ENCODE measurements at places on chromosomes 7 and 10.

DNA sequence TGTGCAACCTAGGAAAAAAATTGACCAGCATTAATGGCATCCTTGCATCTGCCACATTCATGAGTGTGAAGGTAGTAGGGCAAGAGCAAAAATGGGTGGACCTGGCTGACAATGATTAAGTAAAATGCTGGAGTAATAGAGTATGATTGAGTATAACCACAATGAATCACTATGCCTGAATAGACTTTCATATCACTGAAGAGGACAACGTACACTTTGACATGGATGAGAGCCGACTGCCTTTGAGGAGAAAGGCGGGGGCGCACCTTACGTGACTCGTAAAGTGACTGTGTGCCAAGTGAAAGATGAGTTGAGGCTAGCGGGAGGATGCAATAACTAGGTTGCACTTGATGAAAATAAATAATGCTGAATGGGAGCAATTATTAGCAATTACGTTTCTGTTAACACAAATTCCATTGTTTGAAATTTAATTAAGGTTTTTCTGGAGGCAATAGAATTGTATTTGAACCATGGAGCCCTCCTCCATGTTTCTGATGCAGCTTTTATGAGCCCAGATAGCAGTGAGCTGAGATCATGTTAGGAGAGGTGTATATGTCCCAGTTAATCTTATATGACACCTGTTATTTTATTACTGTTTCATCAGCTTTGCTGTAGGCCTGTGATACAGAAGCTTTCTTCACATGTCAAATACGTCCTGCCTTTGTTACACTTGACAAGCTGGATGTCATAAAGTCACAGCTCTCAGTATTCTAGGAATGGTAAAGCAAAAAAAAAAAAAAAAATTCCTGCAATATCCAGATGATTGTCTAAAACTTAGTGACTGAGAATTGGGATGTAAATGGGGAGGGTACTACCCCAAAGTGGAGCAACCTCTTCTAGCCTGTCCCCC is 596.5 kb downstream of the NXPH1 start:
- DNase-seq, result no peak

GRCh38 chr10:102231357-102232318 is 5.5 kb downstream of the ELOVL3 start:
- no peak for DNase-seq

GRCh38 chr10:101228153-101228965 is 904 bp downstream of the LBX1 start:
- DNase-seq, result no peak

GRCh38 chr7:41882256-41882655 is 179.4 kb upstream of the INHBA start:
- DNase-seq, result no peak

DNA sequence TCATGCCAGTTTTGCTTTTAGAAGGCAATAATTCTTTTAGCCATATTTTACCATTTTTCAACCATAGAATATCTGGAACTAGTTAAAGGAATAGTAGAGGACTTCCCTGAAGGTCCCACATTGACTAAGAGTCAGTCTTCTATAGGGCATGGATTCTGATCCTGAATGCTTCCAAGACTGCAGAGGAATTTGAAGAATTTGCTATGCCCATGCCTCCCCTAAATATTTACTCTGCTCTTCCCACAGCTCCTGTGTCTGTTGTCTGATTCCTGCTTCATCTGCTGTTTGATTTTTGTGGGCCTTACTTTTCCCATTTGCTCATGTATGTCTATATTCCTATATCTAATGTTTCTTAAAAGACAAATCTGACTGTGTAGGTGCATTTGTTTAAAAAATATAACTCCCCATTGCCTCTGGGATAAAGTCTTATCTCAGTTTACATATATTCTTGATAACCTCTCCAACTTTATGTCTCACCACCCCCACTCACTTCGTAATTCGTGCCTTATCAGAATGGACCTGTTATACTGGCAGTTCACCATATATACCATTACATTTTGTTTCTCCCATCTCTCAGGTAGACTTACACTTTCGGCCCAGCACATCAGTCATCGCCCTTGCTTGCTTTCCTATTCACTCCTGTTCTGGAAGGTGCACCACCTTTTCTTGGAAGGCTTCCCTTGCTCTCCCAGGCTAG is 33.9 kb downstream of the LRRC4 start:
- no peak for DNase-seq

- DNase-seq, result no peak
Observed at GRCh38 chr10:71472912-71473311, 76.2 kb downstream of the CDH23 start.

- no peak for DNase-seq
Observed at GRCh38 chr10:127552446-127552845, 3.3 kb downstream of the NPS start.

DNA sequence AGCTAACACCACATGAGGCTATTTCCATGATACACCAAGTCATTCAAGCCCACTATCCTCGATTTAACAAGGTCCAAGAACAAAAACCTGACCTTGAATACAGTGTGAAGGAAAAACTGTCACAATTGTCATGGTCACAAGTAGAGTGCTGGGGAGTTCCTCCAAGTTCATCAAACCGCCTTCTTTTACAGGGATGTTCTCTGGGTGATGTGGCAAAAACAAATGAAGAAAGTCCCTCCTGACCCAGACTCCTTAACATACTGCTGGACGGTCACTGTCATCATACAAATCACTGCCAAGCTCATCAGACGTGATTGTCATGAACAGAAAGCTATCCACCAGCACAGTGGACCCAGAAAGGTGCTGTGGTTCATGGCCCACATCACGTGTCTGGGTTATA is 28.9 kb downstream of the HIPK2 start:
- no peak for DNase-seq

DNA sequence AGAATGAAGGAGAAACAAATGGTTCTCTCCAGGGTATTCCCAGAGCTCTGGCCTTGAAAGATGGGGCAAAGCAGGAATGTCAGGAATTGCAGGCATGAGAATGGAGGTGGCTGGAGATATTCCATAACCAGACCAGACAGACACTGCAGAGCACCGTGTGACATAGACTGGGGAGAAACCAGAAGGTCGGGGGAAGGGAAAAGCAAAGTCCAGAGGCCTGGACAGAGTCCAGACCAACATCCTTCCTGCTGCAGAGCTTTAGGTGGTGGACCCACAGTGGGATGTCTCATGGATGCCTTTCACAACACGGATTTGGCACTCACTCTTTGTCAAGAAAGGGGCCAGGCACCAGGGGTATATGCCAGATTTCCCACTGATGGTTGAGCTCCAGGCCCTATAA is 177.2 kb upstream of the INHBA start:
- no peak for DNase-seq

DNA sequence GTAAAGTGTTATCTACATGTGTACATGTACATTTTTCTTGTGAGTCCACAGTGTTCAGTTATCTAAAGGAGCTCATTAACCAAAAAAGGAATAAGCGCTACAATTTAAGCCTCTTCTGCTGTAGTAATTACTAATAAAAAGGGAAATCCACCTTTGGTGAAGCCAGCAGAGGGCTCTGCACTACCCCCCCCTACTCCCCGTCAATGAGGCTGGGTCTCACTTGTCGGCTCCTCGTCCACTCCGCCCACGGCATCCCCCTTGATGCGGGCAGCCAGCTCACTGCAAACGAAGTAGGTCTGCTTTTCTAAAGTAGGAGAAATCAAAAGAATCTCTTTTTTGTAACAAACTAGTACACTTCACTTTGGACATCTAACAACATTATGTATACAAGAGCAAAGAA is 4.7 kb upstream of the WASHC2A start:
- DNase-seq, result no peak

GRCh38 chr10:25142116-25142864 is 32.5 kb upstream of the GPR158 start:
- no peak for DNase-seq

DNA sequence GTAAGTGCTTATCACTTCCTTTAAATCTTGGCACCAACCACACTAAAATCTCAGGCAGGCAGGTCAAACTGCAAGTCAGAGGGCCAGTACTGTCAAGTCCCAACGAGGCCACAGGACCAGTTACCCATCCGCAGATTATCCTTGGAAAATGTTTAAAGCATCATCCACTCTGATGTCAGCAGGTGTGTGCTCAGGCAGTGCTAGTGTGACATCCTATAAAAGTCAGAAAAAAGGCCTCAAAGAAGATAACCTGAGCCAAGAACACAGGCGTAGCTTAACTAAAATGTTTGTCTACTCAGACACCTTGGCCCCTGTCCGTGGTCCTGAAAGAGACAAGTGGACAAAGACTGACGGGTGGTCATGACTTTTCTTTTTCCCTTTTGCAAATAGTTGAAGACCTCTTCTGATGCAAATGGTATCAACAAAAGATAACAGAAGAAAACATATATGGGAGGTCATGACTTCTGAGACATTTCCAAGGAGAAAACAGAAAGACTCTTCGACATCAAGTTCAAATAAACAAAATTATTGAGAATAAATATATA is 309.3 kb downstream of the KCNMA1 start:
- no peak for DNase-seq

- no peak for DNase-seq
Observed at GRCh38 chr10:94131885-94132284, 138.2 kb downstream of the PLCE1 start.

DNA sequence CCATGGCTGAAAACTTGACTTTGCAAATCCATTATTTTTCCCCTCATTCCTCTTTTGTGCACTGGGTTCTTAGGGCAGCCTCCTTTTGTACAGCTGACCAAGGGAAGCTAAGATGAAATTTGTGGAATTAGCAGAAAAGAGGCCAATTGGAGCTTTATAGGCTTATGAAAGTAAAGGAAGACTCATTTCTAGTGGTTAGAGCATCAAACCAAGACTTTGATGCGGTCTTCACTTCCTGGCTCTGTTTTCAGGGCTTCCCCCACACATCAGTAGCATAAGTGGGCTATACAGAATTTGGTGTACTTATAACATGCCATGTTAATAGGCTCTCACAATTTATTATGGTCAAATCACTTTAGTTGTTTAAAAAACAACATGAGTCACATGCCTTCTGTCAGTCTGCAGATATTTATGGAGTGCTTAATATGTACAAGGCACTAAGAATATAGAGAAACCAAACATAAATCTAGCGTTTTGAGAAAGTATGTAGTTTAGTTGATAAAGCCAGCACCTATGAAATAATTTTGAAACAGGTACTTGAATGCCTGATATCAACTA is 5.7 kb downstream of the AUTS2 start:
- DNase-seq, result no peak

GRCh38 chr7:30433082-30433481 is 45.5 kb downstream of the NOD1 start:
- DNase-seq, result no peak

GRCh38 chr7:48454750-48455192 is 283.5 kb downstream of the ABCA13 start:
- no peak for DNase-seq

DNA sequence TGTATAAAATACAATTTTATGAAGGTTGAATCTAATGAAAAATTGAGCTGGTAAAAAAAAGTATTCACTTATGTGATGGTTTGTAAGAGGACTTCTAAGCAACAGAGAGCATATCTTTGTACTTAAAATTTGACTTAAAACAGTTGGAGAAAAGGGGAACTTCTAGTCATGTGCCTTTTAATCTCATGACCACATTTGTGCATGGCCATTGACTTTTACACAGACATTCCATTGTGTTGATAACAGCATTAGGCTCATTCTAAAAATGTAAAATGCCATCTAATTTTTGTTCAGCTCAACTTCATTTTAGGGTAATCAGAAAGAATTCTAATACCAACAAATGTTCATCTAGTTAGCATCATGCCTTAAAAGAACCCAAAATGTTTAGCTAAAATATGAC is 119.9 kb downstream of the HPSE2 start:
- no peak for DNase-seq

DNA sequence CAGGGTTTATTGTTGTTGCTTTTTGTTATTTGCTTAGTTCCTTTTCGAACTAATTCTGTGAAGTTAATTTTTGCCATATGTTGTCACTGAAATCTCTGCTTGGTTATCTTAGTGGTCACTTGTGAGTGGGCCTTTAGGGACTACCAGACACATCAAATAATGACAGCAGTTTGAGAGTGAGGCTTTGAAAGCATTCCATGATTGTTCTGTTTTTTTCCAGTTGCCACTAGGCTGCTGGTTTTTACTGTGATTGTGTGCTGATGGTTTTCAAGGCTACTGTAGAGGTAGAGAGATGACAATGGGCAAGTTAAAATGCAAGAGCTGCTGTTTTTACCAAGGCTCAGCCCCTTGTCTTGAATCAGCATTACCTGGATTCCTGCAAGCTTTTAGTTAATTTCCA is 20.0 kb downstream of the SEPTIN7 start:
- no peak for DNase-seq

GRCh38 chr7:70587739-70588138 is 544.2 kb upstream of the GALNT17 start:
- no peak for DNase-seq

DNA sequence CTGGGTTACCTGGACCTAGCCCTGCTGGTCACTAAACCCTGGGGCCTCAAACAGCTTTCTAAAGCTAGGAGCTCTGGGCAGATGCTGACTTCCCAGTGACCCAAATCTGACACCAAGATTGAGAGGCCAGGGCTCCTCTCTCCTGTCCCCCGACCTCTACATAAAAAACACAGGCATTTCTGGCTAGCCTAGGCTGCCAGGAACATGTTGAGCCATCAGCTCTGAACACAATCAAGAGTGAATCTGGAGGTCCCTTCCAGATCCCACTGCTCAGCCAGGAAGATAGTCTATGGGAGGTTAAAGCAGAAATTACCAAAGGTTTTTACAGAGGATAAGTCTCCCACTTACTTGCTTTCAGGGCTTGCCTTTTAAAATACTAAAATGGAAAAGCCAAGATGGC is 22.1 kb upstream of the PDE1C start:
- no peak for DNase-seq

GRCh38 chr7:155356323-155357105 is 58.8 kb downstream of the INSIG1 start:
- no peak for DNase-seq

DNA sequence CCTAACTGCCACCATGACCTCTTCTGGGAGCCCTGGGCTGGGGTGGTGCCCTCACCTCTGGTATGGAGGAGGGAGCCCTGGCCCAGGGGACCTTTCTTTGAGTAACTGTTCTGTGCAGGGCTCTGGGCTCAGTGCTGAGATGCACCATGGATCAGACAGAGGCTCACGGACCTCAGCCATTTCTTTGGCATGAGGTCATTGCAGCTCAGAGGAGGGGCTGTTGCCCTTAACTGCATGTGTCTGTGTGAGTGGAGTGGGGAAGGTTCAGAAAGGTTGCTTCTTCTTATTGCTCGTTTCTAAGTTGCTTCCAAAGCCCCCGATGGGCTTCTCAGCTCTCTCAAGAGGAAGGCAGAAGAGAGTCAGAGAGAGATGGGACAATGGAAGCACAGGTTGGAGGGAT is 233.9 kb downstream of the RPS24 start:
- DNase-seq, result no peak

- DNase-seq, result peak; percentile 75
Observed at GRCh38 chr10:103350517-103351260, at the start of gene PCGF6. Gene PCGF6 (minus strand): TSS chr10:103351140. CDS start chr10:103351066, 74 bp downstream.
